ENCODE measurements at places on chromosomes 1 and 21. TPM values are rescaled to one million over a fixed set of nuclear protein-coding genes. Genes with fewer than 3 reads are reported as not detected.

DNA sequence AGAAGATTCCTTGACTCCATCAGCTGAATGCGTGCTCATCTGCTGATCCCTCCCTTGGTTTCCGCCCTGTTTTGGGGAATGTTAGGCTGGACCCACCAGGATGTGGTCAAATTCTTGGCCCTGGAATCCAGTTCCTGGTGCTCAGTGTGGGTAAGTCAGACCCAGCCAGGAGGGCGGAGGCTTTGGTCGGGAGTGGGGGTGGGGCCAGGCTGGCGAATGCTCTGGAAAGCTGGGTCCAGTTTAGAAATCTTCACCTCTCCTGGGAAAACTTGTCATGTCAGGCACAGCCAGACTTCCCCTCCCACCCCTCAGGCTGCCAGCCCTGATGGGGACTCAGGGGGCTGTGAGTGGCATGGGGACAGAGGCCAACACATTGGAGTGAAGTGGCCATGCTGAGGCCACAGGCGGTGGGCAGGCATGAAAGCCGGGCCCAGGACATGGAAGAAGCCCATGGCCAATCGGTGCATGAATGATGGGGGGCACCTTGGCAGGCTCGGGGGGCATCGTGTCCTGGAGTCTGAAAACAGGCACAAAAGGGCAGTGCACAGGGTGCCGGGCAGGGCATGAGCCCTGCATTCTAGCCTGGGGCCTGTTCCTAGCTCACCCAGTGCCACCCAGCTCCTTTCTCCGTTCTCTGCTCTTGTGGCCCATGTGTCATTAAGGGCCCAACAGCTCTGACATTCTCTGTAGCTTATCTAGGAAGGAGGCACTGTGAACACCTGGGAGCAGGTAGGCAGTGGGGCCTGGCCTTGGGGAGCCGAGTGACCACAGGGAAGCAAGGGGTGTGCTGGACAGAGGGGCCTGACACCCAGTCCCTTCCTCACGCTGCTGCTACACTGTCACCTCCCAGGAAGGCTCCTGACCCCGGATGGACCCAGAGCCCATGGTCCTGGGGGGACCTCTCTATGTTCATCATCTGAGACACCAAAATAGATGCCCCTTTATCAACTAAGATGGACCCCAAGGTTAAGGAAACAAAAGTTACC, 14.6 kb upstream of the PADI1 start:
- no peaks in the 10 kb centered on the region for H3K36me3 ChIP-seq
- no peak overlapping the region for H3K27ac ChIP-seq
- no peaks in the 10 kb centered on the region for H3K4me1 ChIP-seq
- DNase-seq: no peak
- no peak overlapping the region for H3K4me3 ChIP-seq

DNA sequence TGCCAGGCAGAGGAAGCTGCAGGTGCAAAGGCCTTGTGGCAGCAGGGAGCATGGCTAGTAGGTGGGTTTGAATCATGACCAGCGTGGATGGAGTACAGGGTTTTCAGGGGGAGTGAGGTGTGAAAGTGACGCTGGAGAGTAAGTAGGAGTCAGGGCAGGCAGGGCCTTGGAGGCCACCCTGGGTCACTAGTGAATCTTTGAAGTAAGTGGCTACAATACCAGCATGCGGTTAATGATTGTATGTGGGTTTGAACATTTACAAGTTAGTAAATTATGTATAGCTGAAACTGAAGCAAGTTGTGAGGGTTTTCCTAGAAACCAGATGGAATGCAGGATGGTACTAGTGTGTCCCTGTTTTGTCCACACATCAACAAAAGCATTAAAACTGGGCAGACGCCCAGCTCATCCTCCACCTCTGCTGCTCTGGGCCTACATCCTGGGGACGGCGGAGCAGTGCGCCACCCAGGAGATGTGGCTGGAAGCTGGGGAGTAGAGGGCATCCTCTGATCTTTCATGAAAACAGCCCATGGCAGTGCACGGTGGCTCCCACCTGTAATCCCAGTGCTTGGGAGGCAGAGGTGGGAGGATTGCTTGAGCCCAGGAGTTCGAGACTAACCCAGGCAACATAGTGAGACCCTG, 41.2 kb upstream of the B3GALNT2 start:
- no peak overlapping the region for H3K27ac ChIP-seq
- no peak overlapping the region for H3K4me3 ChIP-seq
- H3K27me3 ChIP-seq: no peaks in the 10 kb centered on the region
- no peaks in the 10 kb centered on the region for H3K36me3 ChIP-seq

DNA sequence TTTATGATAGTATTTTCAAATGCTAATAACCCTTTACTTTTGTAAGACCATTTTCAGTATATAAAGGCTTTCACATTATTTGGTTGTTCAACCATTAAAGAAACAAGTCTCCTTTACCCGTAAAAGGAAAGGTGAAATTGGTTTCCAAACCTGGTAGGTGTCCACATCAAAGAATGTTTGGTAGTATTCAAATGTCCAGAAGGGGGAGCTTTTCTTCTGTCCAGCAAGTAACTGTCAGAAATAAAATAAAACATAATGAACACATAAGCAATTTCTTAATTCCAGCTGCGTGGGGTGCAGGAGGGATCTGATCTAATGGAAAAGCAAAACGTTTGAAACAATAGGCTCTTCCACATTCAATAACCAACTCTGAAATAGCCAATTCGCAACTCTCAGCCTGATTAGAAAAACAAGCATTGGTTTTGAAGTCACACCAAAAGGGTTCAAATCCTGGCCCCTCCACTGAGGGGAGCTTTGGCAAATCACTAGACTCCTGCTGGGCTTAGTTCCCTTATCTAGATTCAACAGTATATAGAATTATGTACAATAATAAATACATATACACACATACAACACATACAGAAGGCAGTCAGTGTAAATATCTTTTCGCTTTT, 11.0 kb downstream of the YIPF1 start:
- no peak overlapping the region for H3K4me3 ChIP-seq
- H3K4me1 ChIP-seq: no peaks in the 10 kb centered on the region
- H3K27ac ChIP-seq: no peak overlapping the region
- no peaks in the 10 kb centered on the region for H3K27me3 ChIP-seq
- H3K36me3 ChIP-seq: no peaks in the 10 kb centered on the region
- no peak for DNase-seq

Gene MSTO1
- total RNA-seq: 13.8 TPM

Gene CBS
- 35.6 TPM for total RNA-seq

Data from ovary (tissue), 10 donors.